AG04449 (cell line): ENCODE measurements at places on chromosomes 3 and 15.

DNA sequence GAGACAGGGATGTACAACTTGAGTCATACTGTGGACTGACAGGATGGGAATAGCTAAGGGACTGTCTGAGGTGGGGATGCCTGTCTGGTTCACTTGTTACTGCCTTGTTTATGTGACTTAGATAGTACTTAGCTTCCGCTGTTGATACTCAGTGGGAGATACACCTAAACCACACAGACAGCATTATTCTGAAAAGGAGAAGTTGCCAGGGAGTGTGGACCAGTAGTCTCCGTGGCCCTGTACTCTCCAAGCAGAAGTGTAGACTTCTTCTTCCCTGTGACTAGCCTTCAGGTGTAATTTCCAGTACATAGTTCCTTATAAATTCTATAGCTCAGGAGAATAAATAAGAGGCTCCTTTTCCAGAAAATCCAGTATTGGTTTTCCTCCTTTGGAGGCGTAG, 5.1 kb downstream of the HIGD2B start:
- DNase-seq, result no peak

DNA sequence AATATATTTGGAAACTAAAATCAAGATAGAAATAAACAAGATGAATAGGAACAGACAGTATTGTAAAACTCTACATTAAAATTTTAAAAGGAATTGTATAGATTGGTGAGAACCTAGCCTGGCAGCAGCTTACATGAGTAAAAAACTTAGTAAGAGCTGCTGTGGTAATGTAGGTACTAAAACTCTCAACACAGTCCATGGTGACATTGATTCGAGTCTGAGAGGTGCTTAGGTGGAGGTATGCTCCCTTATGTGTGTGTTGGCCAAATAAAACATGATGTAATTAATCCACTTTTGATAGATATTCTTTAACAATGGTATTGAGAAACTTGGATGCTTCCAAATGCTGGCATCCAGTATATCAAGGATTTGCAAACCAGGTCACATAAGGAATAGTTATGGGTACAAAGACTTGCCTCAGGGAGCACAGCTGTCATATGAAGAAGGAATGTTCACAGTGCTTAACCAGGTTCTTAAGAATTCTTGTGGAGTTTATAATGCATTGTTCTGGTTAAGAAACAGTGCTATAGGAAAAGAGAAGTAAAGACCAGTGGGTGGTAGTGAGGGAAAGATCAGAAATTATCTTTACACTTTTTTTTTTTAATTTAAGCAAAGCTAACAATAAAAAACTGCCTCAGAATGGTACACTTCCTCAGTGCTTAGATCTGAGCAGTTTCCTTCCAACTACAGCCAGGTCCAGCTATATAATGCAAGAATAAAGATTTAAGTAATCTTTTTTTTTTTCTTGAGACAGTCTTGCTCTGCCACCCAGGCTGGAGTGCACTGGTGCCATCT, 24.6 kb upstream of the IL20RB start:
- no peak for DNase-seq

DNA sequence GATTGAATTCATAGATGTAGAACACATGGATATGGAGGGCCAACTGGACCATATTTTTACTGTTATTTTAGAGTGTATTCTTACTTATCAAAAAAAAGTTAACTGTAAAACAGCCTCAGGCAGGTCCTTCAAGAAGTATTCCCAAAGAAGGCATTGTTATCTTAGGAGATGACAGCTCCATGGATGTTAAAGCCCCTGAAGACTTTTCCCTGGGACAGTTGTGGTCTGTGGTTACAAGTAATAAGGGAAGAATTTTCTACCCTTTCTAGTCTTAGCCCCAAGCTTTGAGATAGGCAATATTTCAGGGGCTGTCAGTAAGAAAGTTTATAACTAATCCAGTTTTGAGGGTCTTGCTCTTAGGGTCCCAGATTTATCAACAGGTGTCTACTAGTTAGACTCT, 62.5 kb downstream of the LRRC49 start:
- DNase-seq, result no peak

- DNase-seq, result no peak
Observed at GRCh38 chr3:187848401-187848800, 103.1 kb upstream of the BCL6 start.

- no peak for DNase-seq
Observed at GRCh38 chr3:41244620-41245336, 45.5 kb downstream of the CTNNB1 start.

DNA sequence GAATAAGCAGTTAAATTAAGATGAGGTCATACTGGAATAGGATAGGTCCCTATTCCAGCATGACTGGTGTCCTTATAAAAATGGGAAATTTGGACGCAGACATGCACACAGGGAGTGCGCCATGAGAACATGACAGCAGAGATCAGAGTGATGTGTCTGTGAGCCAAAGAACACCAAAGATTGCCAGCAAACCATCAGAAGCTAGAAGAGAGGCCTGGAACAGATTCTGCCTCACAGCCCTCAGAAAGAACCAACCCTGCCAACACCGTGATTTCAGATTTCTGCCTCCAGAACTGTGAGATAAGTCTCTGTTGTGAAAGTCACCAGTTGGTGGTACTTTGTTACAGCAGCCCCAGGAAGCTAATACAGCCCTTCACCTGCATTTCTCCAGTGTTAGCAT, 34.7 kb downstream of the EPHB1 start:
- DNase-seq, result no peak

GRCh38 chr3:100089812-100090668, 24.3 kb downstream of the FILIP1L start:
- no peak for DNase-seq

DNA sequence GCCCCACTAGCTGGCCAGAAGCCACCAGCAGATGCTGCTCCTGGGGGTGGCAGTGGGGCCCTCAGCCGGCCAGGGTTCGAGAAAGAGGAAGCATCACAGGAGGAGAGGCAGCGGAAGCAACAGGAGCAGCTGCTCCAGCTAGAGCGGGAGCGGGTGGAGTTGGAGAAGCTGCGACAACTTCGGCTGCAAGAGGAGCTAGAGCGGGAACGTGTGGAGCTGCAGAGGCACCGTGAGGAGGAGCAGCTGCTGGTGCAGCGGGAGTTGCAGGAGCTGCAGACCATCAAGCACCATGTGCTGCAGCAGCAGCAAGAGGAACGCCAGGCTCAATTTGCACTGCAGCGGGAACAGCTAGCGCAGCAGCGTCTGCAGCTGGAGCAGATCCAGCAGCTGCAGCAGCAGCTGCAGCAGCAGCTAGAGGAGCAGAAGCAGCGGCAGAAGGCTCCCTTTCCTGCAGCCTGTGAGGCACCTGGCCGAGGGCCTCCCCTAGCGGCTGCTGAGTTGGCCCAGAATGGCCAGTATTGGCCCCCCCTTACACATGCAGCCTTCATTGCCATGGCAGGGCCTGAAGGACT, 17.5 kb upstream of the APEH start:
- DNase-seq, result no peak

GRCh38 chr15:100710744-100711515, 108.5 kb downstream of the ASB7 start:
- DNase-seq, result no peak

DNA sequence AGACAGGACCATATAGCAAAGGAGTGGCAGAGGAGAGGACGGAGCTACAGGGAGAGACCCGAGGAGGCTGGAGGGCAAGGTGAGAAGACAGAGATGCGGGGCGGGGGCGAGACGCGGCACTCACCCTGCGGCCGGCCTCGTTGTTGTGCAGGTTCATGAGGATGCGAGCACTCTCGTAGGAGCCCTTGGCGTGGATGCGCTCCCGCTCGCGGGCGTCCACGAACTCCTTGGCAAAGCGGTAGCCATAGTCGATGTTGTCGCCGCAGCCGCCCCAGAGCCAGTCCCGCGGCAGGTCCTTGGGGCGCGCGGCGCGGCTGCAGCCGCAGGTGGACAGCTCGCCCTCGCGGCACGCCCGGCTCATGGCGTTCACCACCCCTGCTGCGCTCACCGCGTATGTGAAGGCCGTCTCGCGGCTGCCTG, 12.9 kb downstream of the WNT5A start:
- DNase-seq, result no peak

- DNase-seq, result no peak
Observed at GRCh38 chr3:177776661-177777101, 579.4 kb upstream of the TBL1XR1 start.

GRCh38 chr3:17983106-17983505, 240.7 kb upstream of the TBC1D5 start:
- DNase-seq, result no peak

GRCh38 chr15:39878406-39878785, 41.7 kb downstream of the GPR176 start:
- DNase-seq, result no peak
